ENCODE measurements at places on chromosomes 4 and X.

- no peak for DNase-seq
Observed at GRCh38 chr4:13765539-13765938, 138.0 kb upstream of the BOD1L1 start.

- no peak for DNase-seq
Observed at GRCh38 chr4:46900082-46900481, 9.0 kb downstream of the COX7B2 start.

DNA sequence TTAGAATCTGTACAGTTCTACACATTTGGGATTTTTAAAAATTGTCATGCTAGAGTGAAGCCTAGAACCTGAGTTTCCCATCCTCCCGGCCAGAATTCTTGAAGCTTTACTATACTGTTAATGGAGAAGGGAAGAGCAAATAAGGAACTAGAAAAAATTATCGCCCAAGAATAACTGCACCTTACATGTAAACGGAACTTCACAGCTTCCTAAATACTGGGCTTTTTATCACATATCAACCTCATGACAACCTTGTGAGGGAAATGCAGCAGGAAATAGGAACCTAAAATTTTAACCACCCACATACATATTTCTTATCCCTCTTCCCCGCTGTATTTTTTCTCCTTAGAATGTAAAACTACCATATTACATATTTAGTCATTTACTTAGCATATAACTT is 19.3 kb downstream of the ARHGEF9 start:
- no peak for DNase-seq

- DNase-seq, result no peak
Observed at GRCh38 chr4:7049295-7049694, 6.1 kb downstream of the TADA2B start.

- no peak for DNase-seq
Observed at GRCh38 chr4:76991161-76991660, 41.7 kb downstream of the SEPTIN11 start.

GRCh38 chrX:118603981-118604380 is 108.4 kb downstream of the DOCK11 start:
- DNase-seq, result no peak

GRCh38 chr4:161496-162284 is 37.4 kb downstream of the ZNF718 start:
- DNase-seq, result no peak

DNA sequence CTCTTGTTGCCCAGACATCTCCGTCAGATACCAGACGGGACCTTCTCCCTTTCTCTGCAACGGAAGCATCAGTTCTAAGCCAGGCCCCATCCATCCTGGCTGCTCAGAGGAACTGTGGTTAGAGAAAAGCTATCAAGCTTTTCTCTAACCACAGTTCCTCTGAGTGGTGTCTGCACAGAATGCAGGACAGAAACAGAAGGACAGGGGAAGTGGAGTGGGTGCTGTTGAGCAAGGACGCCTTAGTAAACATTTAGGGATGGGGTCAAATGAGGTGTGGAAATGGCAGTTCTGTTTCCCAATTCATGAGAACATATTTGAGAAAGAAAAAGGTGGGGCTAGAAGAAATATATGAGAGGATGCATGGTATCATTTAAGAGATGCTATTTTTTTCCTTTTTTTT is 283.8 kb downstream of the CRLF2 start:
- DNase-seq, result no peak

DNA sequence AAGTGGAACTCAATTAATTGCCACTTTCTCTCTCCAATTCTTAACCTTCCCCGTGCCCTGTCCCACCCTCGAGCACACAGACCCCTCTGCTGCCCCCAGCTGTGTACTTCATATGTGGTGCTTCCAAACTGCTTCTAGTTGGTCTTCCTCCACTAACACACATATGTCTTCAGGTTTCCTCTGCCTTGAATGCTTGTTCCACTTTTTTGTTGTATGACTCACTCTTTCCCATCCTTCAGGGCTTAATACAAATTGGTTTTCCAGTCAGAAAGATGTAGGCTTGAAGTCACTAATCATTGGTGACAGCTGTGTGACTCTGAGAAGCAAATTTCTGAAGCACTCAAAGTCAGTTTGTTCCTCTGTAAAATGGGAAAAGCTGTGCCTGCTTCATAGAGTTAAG is 30.6 kb downstream of the TRIM2 start:
- DNase-seq, result no peak

DNA sequence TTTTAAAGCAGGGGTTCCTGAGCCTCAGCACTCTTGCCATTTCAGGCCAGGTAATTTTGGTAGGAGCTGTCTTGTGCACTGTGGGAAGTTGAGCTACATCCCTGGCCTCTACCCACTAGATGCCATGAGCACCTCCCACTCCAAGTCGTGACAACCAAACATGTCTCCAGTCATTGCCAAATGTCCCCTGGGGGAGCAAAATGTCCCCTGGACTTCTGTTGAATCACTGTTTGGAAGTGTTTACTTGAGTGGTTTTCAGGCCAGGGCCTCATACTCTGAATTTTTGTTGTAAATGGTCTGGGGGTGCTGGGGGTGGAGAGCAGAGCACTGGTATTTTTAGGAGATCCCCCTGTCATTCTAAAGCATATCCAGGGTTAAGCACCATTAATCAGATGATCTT is 3.2 kb downstream of the PDK3 start:
- no peak for DNase-seq

- peak; percentile 59 for DNase-seq
Observed at GRCh38 chrX:3713225-3713936, at the start of gene PRKX. Gene PRKX, minus strand, starts transcription at chrX:3713649. Its CDS starts 396 bp downstream, at chrX:3713253.

DNA sequence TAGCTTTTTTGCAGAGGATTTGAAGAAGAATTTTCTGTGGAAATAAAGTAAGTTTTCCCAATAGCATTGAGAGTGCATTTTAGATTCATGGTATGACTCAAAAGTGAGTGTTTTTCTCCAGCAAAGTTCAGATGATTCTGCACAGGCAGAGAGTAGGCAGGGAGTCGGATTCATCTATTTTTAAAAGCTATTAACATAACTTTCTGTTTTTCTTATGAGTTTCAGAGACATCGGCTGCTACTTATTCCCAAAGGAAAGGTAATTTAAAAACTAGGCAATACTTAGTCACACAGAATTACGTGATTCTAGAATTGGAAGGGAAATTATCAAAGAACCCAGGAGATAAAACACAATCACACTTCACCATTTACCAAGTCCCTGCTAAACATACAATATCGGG is 4.4 kb downstream of the CCDC110 start:
- DNase-seq, result no peak

- no peak for DNase-seq
Observed at GRCh38 chr4:10225096-10225495, 108.5 kb upstream of the WDR1 start.

- no peak for DNase-seq
Observed at GRCh38 chr4:78596111-78596742, 44.7 kb downstream of the ANXA3 start.

- no peak for DNase-seq
Observed at GRCh38 chr4:71186566-71187403, 152.0 kb upstream of the SLC4A4 start.

GRCh38 chr4:147560625-147561024 is 56.6 kb upstream of the TMEM184C start:
- no peak for DNase-seq

- DNase-seq, result no peak
Observed at GRCh38 chr4:25638221-25638601, 17.4 kb upstream of the SLC34A2 start.

GRCh38 chrX:10244915-10245622 is 88.3 kb downstream of the CLCN4 start:
- DNase-seq, result no peak
